Omental fat pad (tissue), 4 donors: ENCODE measurements at places on chromosomes 2 and 18. TPM values are rescaled to one million over a fixed set of nuclear protein-coding genes. Genes with fewer than 3 reads are reported as not detected.

DNA sequence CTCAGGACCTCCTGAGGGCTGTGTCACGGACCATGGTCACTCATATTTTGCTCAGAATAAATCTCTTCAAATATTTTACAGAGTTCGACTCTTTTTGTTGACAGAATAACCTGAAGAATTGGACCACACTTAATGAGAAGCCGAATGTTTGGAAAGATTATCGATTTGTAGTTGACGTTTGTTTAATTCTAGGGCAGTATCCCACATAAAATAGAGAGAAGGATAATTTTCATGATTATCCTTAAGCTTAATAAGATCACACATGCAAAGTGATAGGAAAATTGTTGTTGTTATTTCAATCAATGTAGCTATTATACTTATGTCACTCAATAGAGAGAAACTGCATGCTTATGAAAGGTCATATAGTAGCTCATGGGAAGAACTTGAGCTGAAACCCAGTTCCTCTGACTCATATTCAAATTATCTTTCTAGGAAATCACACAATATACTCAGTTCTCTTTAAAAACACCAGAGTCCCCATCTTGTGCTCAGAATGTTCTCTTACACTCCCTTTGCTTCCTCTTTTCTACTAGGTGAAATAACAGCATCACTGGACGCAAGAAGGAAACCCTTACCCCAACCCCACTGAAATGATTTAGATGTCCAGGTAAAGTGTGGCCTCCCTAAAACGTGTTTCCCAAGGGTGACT is 982.1 kb downstream of the TSN start:
- DNase-seq = no peak

DNA sequence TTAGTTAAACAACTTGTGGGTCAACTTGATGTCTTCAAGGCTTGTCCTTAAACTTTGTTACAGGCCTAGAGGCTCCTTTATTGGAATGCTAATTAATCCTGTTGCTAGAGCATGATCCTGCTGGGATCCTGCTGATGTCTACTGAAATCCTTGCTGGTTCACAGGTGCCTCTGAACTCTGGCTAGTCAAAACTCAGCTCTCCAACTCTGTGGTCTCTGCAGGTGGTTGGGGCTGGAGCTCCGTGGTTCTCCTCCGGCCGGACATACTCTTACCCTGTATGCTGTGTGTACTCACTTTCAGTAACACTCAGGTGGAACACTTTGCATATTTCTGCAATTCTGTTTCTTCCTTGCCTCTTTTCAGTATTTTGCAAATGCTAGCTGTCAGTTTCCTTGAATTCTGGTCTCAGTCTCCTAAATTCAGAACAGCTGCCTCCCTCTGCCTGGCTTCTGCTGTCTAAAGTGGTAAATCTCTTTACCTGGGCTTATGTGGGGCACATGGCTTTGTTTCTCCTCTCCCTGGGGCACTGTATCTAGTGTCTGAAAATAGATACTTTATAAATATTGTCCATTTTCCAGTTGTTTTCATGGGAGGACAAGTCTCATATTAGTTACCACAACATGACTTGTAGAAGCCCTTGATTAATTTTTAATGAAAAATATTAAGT is 113.0 kb downstream of the ATP9B start:
- no peak for DNase-seq

- DNase-seq = no peak
These were observed 476.4 kb upstream of the CHST9 start for GRCh38 chr18:27661320-27662018.

The L3MBTL4 gene
- 8.4 TPM for total RNA-seq

The ALK gene
- total RNA-seq = 0.12 TPM

The SMIM21 gene
- not detected for total RNA-seq

The DAPL1 gene
- total RNA-seq = 1.5 TPM

The SLC19A3 gene
- 537 TPM for total RNA-seq

The ALS2 gene
- total RNA-seq = 20.4 TPM
